ENCODE measurements at places on chromosomes 2 and 18.
A peak's percentile ranks its signal among the peaks of the same experiment; 100 is the strongest.

DNA sequence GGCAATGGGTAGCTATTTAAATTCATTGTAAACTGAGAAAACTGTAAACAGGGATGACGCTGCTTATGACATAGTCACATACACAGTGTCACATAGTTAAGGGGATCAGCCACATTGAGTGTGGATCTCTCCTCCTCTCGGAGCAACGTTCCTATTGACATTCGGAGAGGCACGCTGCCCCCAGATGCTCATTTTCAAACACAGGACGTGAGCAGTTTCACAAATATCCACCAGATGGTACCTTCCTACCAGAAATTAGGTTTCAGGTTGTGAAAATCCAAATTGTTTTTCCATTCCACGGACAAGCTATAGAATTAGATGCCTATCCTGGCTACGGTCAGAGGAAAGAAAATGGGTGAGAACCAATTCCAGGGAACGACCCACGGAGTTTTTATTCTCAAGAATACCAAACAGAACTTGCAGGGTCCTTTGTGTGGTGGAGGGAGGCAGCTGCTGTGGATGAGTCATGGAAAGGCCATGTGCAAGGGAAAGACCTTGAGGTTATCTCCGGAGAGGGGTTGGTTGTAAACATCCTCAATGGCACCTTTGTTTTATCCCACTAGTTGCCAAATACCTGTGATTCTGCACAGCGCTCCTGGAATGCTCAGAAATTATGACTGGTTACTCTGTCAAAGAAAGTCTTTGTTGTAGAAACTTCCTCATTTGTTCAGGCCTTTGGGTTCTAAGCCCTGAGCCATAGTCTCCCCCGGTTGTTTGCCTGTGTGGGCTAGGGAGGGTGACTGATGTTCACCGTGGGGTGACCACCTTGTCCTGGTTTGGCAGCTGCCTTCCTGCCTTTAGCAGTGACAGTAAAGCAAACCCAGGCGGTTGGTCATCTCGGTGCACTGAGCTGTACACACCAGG lies 88.0 kb downstream of the ACTR3 start:
- no peak for DNase-seq

GRCh38 chr18:24397131-24397693 lies 412 bp downstream of the OSBPL1A start:
- peak; percentile 6 for DNase-seq

DNA sequence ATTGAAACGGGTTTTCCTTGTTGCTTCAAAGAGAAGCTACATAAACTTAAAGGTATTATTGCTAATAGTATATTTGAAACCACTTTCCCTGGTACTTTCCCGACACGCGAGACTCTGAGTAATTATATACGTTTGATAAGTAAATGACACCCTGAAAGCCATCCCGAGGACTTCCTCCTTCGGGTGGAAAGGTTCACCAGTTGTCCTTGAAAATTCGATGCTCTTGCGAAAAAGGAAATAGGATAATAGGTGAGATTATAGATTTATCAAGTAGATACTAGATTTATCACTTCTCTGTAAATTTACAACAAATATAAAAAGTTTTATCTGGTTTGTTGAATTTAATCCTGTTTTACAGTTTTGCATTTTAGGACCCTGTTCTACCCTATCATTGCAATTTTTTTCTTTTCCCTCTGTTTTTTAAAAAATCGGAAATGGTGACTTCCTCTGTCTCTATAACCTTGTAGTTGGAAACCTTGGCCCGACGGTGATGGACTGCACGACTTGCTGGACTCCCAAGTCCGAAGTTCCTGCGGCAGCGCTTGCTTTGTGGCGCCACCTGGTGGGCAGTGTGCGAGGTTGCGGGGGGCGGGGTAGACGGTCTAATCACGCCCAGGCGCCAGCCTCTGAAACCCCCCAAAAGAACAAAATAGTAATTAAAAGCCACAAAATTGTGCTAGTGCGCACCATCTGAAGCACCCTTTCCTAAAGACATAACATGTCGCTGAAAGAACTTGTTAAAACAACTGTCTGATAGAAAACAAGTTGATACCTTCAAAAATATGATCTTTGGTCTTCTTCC lies 972 bp upstream of the DLX2 start:
- peak; percentile 54 for DNase-seq

GRCh38 chr2:178304333-178304732 lies 110.0 kb downstream of the OSBPL6 start:
- no peak for DNase-seq

GRCh38 chr2:74894272-74894981 lies 60.5 kb downstream of the HK2 start:
- DNase-seq = no peak

DNA sequence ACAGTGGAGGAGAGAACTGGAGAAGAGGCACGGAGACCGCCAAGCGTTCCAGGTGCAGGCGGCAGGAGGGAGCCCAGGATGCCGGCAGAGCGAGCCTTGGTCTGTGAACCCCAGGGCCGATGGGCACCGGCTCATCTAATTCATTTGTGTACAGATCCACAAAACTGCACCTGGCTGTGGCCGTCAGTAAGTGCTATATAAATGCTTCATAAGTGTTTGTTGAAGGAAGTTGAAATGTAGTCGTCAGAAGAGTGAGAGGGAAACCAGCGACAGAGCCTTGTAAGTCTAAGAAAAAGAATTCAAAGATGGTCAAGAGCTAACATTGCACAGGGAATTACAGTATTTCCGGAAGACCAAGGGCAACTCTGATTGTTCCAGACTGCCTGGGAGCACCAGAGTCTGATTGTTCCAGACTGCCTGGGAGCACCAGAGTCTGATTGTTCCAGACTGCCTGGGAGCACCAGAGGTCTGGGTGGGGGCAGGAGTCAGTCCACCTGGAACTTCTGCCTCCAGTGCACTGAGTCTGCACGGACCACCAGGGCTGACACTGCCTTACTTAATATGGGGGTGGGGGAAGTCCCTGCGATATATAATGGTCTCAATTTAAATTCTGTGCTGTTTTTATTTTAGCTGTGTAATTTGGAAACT lies 112.3 kb downstream of the BCL2 start:
- DNase-seq = no peak

GRCh38 chr2:208999911-209000310 lies 423.9 kb upstream of the MAP2 start:
- DNase-seq = no peak

DNA sequence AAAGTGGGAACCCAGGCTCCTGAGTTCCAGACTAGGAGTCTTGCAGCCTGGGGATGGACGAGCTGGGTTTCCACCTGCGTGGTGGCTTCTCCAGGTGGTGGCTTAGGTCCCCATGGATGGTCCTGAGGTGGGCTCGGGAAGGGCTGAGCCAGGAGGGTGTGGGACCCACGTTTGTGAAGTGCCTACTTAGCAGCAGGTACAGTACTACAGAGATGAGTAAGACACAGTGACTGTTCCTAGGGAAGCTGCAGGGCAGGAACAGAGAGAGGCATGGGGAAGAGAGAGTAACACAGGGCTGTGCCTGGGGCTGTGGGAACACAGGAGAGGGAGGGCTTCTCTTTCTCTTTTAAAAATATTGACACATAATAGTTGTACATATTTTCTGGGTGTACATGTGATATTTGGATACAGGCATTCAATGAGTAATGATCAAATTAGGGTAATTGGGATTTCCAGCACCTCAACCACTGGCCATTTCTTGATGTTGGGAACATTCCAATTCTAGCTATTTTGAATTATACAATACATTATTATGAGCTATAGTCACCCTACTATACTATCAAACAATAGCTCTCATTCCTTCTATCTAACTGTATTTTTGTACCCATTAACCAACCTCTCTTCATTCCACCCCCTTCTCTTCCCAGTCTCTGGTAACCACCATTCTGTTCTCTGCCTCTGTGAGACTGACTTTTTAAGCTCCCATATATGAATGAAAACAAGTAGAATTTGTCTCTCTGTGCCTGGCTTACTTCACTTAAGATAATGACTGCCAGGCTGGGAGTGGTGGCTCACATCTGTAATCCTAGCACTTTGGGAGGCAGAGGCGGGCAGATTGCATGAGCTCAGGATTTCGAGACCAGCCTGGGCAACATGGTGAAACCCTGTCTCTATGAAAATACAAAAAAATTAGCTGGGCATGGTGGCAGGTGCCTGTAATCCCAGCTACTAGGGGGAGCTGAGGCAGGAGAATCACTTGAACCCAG lies 15.0 kb downstream of the TOGARAM2 start:
- no peak for DNase-seq

DNA sequence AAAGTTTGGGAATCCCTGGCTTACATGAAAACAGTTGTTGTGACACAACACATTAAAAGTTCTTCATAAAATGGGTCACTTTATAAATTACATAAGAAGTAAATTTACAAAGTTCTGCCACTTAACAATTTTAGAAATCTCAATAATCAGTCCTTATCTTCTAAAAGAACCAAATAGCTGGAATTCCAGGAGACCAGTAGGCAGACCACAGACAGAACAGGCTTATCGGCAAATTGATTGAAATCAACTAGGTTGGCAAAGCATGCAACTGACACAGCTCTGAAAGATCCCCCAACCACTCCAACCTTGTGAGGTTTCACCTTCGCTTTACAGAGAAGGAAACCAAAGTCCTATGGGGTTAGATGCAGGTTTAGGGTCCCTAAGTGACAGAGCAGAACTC lies 103.0 kb downstream of the DNER start:
- DNase-seq = no peak

GRCh38 chr2:40433736-40434135 lies 18.2 kb downstream of the SLC8A1 start:
- no peak for DNase-seq

- DNase-seq = no peak
Measured at GRCh38 chr18:67896451-67896850, 379.9 kb upstream of the DSEL start.

DNA sequence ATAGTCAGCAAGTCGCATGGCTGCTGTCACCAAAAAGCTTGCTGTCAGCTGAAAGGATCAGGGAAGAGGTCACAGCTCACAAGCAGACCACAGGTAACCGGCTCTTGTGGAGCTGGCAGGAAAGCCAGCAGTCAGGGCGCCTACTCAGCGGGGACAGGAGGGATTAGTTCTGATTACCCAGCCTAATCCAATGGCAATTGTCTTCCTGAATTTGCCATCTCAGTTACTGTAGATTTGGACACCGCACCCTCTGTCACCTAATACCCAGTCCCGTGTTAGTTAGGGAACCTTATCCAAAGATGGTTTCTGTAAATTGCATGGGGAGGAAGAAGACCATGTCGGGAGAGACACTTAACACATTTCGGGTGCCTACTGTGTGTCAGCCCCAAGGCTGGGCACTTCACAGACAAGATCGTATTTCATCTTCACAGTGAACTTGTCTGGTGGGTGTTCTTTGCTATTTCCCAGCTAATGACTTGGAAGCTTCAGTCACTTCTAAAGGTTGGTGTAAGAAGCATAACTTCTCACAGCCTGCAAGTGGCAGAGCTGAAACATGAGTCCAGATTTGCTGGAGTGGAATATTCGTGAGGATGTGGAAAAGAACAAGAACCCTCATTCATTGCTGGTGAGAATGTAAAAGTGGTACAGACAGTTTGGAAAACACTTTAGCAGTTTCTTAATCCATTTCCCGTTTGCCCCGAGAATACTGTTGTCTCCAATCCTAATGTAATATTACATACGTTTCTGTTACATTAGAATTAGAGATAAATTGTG lies 9.9 kb downstream of the ALPK2 start:
- DNase-seq = no peak

DNA sequence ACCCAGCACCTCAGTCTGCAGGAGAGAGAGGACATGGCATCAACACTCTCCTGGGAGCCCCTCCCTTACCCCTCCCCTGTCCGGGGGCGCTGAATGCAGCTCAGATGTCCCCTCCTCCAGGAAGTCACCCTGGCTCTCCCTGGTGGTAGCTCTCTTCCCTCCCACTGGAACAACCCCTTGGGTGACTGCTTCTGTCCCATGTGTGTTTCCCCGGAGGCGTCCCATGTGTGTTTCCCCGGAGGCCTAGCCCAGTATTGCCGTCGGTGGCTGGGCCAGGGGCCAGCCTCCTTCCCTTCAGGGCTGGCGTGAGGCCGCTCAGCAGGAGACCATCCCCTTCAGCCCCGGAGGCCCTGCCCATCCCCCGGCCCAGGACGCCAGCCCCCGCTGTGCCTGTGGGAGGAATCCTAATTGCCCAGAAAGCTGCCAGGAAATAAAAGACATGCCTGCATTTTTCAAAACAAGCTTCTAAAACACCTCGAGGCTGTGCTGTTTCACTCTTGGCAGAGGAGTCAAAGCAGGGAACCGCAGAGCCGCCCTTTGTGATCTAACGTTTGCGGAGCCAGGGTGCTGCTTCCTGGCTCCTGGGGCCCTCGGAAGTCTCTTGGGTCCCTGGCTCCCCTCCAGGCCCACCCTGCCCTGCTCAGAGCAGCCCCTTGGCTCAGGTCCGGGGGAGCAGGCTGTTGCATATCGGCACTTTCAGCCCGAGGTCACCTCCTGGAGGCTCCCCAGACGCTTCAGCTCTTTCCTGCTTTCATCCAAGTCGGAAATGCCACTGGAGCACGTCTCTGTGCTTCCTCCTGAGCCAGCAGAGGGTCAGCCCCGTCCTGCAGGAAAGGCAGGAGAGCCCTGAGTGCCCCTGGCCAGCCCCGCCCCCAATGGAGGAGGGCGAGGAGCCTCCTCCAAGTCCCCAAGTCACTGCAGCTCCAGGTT lies 11.4 kb downstream of the SNED1 start:
- no peak for DNase-seq

DNA sequence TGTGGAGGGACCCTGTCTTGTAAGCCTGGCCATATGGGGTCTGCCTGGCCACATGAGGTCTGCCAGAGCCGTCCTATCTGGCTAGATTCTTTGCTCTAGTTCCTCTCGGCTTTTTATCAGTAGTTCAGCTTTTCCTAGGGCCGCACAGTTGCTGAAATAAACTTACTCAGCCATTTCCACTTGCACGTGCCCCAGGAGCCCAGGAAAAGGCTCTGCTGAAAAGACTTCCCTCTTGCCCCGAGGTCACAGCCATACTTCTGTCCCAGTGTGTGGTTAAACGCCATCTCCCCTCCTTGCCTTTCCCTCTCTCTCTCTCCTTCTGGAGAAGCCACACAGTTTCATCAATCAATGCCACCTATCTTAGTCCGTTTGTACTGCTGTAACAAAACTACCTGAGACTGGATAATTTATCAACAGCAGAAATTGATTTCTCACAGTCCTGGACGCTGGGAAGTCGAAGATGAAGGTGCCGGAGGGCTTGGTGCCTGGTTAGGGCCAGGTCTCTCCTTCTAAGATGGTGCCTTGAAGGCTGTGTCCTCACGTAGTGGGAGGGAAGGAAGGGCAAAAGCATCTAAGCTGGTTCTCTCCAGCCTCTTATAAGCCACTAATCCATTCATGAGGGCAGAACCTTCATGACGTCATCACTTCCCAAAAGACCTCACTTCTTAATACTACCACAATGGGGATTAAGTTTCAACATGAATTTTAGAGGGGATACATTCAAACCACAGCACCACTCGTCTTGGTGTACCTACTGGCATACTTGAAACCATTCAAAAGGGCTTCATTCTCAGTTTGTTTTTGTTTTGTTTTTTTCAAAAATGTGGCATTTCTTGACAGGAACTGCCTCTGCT lies 11.2 kb upstream of the GALM start:
- no peak for DNase-seq

DNA sequence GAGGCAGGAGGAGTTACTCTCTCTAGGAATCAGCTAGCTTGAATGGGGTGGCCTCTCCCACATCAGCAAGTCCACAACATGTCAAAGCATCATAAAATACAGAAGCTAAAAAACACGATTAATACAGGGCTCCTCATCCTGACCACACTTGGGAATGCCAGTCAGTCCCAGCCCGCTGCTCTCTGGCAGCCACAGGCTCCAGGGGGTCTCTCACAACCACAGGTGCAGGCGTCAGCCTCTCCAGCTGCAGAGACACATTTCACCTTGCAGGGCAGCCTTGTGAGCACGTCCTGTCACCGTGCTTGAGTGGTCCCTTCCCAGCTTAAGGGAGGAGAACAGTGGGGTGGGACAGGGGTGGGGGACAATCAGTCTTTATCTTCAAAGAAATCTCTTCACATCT lies 137.4 kb upstream of the SH3BP4 start:
- DNase-seq = no peak

GRCh38 chr18:67577386-67577785 lies 60.9 kb upstream of the DSEL start:
- DNase-seq = no peak

Measured in stimulated activated CD8-positive, alpha-beta memory T cell treated with anti-CD3 and anti-CD28 coated beads, Interleukin-15, amount 100 ng/mL, for 24 hours (primary cell).